ENCODE measurements at places on chromosomes 6 and 20.

GRCh38 chr6:88166493-88167351 lies 575 bp upstream of the CNR1 start:
- peak; percentile 24 for DNase-seq

DNA sequence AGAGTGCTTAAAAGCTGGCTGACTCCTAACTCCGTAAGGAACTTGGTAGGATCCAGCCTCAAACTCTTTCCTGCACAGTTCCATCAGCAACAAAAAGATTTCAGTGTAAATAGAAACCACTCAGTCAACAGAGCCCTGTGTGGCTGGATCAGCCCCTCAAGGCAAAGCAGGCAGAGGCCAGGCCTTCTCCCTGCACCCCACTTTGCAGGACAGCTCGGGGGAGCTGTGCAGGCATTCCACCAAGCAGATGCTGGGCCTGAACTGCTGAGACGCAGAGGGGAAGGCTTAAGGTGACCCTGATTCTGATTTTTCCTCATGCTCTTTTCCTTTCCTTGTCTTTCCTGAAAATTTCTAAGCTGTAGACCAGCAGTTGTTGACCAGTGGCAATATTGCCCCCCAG lies 91.5 kb downstream of the NFATC2 start:
- DNase-seq, result peak; percentile 35

DNA sequence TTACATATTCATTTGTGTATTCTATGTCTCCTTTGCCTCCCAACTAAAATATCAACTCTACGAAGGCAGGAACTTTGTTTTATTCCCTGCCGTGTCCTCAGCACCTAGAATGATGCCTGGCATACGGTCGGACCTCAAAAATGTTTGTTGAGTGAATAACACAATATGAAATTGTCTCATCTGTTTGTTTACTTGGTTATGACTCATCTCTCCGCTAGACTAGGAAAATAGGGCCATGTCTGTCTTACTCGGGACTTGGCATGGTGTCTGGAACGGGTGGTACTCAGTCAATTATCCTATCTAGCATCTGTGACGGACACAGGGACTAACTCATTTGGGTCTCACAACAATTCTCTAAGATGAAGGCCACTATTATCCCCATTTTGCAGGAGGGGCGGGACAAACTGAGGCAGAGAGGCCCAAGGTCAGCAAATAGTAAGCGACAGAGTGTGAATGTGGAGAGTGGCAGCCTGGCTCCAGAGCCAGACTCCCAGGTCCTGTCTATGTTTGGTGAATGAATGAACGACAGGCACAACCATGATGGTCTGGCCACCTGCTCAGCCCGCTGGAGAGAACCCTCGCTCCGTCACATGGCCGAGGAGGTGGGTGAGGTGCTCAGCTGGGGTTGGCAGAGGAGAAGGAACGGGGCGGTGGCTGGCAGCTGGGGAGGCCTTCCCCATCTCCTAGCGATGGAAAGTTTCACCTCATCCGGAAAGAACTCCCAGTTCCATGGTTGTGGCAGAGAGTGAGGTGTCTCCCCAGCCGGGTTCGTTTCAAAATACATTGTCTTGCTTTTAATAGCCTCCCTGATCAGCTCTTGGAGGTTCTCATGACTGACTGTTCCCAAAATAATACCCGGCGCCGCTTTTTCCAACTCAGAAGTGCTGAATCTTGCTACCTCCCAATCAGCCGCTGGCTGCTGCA lies 27.6 kb upstream of the NFATC2 start:
- no peak for DNase-seq

GRCh38 chr6:48985025-48985424 lies 478.0 kb downstream of the MMUT start:
- no peak for DNase-seq

DNA sequence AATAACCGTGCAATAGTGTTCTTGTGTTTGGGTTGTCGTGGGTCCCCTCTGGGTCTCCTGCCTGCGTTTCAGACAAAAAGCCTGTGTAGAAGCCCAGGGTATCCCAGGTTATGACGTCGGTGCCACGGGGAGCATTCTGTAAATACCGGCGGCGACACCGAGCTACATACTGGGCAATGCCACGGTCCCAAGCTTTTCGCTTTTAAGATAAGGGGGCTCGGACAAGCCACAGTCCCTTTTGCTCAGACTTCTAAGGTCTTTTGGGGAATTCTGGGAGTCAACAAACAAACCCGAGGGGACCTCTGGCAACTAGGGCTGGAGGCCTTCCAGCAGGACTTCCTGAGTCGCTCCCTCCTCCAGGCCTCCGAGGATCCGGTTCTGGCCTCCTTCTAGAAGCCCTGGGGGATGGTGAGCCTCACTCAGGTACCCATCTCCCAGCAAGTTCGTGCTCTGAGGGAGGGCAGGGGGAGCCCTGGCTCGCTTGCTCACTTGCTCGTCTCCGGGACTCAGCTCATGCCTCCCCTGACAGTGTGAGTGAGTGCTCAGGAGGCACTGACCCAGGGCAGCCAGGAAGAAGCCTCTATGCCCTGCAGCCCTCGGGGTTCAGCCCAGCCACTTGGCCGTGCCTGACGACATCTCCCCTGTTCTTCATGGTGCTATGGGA lies 62.4 kb upstream of the MRPS10 start:
- DNase-seq, result no peak

DNA sequence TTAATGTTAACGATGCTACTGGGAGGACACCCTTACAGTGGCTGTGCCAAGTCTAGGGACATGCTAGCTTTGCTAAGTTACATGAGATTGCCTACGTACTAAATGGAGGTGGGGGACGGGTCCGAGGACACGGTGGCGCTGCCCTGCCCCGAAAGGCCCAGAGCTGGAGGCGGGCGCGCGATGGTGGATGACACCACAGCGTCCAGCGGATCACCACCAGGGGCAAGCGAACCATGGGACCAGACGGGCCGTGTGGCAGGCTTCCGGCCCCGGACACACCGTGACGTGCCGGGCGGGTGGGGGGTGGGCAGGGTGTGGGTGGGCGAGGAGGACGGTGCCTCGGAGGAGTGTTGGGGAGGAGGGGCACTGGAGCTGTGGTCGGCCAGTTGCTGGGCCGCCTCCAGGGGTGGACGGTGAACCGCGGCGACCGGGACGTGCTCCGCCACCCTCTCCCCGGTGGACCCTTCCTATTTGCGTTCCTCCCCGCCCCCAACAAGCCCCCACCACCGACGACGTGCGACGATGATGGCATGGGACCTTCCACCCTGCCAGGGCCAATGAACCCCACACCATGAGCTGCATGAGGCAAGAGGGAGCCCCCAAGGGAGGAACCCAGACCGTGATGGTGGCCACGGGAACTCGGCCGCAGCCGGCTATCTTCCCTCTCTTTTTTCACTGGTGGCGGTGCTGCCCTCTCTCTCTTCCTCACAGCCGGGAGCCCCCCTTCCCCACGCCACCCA lies 773.3 kb upstream of the DEFB115 start:
- no peak for DNase-seq

- no peak for DNase-seq
Observed at GRCh38 chr6:160102399-160102798, 19.2 kb upstream of the SLC22A1 start.

DNA sequence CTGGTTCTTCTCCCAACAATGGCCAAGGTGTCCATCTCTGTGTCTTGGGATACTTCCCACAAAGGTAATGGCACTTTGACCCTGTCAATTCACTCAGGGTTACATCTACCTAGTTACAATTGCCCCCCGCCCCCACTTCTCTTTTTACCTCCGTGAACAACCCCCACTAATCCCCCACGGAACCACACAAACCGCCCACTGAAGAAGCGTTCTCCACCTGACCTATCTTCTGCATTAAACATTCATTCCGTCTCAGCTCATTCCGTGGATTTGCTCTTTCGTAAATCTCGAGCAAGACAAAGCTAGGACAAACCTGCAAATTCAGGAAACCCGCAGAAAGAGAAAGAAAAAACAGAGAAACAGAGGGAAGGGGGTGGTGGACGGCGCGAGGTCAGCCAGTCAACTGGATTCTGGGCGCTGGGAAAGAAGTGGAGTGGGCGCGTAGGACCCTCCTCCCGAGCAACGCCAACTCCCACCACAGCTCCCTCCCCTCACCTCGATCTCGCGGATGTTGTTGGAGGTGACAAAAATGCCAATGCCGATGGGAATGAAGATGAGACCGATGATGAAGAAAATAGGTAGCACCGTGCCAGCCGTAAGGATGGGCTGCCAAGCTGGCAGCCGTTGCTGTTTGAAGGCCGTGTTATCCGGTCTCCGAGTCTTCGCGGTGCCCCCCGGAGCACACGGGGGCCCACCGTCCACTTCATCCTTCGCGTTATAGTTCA lies 523 bp downstream of the TMEM30A start:
- no peak for DNase-seq

GRCh38 chr6:12602951-12603672 lies 113.5 kb upstream of the PHACTR1 start:
- no peak for DNase-seq

- no peak for DNase-seq
Observed at GRCh38 chr6:20998748-20999448, 464.6 kb downstream of the CDKAL1 start.

DNA sequence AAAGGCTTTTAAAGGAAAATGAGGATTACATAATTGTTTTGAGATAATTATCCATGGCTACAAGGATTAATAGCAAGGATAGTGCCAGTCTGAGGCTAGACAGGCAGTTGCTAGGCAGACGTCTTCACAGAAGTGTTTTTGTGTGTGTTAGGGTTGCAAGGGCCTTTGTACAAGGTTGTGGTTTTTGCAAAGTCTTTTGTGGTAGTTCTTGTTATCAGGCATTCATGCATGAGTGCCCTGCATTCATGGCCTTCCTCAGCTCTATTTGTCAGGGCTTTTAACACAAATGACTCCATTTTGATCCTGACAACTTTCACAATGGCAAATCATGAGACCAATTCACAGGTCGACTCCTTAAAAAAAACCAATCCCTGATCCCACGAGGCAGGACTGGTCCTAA lies 68.1 kb upstream of the TXNDC5 start:
- DNase-seq, result no peak

- DNase-seq, result no peak
Observed at GRCh38 chr20:32621071-32621890, 36.1 kb upstream of the NOL4L start.

GRCh38 chr20:41870869-41871462 lies 252.8 kb upstream of the CHD6 start:
- no peak for DNase-seq

DNA sequence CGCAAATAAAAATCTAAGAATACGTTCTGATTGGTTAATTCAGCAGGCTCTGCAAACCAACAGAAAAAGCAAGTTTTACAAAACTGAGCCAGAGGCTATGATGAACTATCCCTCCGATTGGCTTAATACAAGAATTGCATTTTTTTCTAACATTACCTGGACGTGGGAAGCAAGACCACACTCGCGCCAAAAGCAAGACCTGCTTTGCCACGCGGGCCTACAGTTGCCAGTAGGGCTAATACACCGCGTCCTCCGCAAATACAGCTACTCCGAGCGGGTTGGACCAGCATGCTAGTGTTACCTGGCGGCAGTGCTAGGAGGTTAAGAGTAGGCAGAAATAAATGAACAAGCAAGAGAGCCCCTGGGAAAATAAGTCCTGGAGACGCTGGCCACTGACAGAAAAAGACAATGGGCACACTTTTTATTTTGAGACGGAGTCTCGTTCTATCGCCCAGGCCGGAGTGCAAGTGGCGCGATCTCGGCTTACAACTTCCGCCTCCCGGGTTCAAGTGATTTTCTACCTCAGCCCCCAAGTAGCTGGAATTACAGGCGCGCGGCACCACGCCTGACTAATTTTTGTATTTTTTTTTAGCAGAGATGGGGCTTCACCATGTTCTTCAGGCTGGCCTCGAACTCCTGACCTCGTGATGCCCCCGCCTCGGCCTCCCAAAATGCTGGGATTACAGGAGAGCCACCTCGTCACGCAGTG lies 131.9 kb upstream of the BTN3A2 start:
- DNase-seq, result no peak

GRCh38 chr6:145262771-145263170 lies 472.5 kb downstream of the EPM2A start:
- no peak for DNase-seq

GRCh38 chr6:83954371-83954770 lies 79.2 kb upstream of the MRAP2 start:
- no peak for DNase-seq

DNA sequence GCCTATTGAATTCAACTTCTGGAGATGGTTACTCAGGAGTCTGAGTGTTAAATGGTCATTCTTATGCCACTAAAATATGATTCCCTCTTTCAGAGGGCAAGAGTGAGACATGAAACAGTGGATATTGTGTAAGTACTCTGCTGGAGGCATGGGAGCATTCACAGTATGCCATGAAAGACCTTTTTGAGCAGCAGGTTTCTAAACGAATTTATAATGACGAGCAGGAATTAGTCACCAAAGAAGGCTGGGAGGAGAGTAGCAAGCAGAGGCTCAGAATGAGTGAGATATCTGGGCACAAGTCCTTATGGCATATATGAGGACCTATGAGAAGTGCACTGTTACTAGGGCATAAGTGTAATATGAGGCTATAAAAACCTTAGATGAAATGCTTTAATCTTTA lies 10.9 kb upstream of the MYB start:
- no peak for DNase-seq

- no peak for DNase-seq
Observed at GRCh38 chr20:24690408-24690807, 221.0 kb downstream of the SYNDIG1 start.

DNA sequence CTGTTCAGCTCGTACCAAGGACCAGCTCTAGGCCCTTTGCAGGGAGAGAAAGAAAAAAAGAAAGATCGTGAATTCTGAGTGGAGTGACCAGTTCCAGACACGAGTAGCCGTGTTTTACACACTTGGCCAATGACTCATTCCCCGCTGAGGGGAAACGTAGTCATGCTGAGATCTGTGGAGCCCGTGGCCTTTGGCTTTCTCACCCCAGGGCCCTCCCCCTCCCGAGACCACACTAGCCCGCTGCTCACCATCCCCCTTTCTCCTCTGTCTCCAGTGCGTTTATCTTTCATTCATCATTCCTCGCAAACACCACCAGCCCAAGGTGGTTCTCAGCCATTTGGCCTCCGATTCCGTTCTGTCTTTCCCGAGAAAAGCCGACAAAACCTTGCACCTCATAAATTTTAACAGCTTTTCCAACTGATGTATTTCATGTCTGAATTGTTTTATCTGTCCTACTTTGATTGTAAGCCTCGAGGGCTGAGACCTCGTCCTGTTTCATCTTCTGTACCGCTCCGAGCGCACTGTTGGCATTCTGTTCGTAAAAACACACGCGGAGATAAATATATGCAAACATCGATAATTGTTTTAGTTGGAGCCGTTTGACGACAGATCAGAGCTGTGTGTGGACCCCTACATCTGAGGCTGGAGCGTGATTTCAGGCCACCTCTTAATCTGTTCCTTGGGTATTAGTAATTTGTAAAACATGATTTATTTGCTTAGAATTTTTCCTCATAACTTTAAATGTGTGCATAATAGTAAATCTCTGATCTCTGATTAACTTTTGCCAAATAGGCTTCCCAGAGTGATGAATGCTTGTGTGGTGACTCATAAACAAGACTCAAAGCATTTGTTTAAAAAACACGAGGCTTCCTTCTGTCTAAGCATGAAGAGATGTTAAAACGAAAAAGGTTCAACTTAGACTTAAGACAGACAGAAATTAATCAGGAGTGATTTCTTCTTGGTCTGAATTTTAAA lies 336.6 kb downstream of the CDH4 start:
- no peak for DNase-seq

- DNase-seq, result no peak
Observed at GRCh38 chr20:61803416-61803914, 262.2 kb downstream of the TAF4 start.

All from right lobe of liver (tissue), 6 donors.